ENCODE measurements at places on chromosomes 3 and 15.

DNA sequence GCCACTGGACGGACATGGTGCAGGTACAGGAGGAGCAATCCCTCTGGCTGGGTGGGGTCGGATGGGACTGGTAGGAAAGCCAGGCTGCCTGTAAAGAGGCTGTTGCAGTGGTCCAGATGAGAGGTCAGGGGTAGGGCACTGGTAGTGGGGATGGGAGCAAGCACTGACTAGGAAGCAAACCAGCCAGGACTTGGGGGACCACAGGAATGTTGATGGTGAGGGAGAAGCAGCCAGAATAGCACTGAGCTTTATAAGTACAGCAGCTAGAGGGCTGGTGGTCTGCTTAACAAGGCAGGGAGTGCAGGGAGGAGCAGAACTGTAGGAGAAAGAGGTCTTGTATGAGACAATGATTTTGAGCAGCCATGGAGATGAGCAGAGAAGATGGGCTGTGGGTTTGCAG is 38.7 kb upstream of the PTPN23 start:
- no peak for ATAC-seq

DNA sequence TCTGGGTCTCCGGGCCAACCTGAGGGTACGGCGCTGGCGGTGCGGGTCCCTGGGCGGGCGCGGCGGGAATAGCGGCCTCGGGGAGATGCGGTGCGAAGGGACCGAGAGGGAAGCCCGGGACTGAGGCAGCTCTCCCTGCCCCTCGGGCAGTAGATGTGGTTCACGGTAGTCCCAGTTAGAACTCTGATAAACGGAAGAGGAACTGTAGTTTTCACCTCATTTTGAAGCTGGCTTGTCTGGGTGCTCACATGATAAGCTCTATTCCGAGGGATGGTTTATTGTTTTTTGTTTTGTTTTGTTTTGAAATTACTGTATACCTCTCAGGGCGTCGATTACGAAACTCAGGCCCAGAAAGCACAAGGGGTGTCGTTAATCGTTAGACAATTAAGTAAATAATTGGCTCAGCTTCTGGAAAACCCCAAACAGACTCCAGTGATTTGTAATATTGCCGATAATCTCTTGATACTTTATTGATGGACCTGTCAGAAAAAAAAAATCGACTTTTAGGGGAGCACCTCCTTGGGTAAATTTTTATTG is 413 bp downstream of the NUSAP1 start:
- no peak for ATAC-seq

- no peak for ATAC-seq
Observed at GRCh38 chr3:47601281-47601680, 22.6 kb upstream of the CSPG5 start.

DNA sequence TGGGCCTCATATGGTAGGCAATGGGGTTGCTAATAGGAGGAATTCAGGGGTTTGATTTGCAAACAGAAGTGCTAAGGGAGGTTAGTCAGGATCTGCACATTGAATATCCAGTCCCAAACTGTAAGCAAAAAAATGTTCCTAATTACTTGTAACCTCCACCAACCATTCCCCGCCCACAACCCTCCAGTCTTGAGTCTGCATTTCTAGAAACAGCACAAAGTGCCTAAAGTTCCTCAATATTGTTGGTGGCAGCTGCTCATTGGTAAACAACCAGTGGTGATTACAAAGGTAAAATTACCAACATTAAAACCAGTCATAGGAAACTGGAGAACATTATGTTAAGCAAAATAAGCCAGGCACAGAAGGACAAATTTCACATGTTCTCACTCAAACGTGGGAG is 18.9 kb downstream of the HDC start:
- ATAC-seq: no peak

GRCh38 chr3:63296249-63296648 is 18.1 kb downstream of the SYNPR start:
- no peak for ATAC-seq

DNA sequence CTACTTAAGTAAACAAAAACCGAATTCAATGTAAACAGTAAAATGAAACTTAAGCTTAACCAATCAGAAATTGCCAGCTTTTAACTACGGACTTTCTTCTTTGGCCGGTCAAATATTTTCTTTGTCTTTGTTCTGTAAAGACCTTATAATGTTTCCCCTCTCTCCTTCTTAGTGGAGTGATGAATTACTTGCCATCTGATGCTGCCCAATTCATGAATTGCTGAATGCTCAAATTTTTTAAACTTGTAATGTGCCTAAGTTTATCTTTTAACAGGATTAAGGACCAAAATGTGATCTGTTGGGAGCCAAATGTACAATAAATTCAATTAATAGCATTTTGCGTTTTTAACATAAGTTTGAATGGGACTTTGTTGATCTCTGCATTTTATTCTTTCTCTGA is 345.8 kb upstream of the CBLB start:
- no peak for ATAC-seq

- no peak for ATAC-seq
Observed at GRCh38 chr15:75062706-75063105, 39.3 kb downstream of the PPCDC start.

GRCh38 chr3:31732548-31732947 is 199.8 kb downstream of the STT3B start:
- no peak for ATAC-seq

DNA sequence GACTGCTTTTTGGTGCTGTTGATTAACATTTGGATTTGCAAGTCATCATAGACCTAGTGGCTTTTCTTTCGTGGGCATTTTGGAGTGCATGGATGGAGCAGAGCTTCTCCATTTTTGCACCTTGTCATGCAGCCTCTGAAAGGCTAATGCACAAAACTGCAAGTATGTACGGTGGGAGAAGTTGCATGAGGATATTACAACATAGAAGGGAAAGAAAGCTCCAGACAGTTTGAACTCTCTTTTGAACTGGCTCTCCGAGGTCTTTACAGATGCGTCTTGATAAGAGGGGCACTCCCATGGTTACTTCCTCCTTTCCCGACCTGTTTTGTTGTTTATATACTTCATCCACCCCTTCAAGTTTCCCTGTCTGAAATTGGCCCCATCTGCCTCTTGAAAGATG is 147.1 kb upstream of the GBE1 start:
- no peak for ATAC-seq

DNA sequence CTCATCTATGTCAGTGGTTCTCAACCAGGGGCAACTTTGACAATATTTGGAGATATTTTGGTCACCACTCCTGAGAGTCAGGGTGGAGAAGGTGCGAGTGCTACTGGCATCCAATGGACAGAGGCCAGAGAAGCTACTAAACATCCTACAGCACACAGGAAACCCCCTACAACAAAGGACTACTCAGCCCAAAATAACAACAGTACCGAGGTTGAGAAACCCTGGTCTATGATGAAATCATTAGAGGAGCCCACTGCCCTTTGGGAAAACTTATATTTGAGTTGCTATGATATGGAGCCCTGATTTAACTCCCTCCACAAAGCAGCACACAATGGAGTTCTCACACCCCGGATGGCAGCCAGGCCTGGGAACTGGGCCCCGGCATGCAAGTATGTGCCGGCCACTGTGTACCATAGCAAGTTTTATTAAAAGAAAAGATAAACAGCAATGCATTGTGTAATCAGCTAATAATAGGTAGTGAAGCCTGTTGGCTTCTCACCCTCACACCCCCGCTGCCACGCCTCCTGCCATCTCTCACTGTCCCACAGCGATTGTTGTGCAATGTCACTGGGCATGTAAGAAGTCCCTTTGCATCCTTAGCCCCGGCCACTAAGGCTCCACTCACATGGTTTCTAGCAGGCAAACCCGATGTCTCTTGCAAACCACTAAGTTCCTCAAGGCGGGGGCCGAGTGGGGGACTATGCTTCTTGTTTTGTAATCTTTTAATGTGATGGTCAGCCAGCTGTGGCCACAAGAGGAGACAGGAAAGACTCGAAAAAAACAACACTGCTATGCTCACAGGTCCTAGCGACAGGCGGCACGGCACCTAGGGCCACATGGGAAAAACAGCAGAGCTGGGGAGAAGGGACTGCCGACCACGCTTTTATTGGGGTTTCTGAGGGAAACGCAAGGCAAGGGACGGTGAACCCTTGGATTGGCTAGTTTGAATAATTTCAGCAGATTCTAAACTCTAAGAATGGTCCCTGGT is 110.0 kb downstream of the AQP9 start:
- no peak for ATAC-seq

GRCh38 chr3:122513386-122514122 is 1.2 kb downstream of the KPNA1 start:
- ATAC-seq: no peak

Data from activated CD4-positive, CD25-positive, alpha-beta regulatory T cell treated with anti-CD3 and anti-CD28 coated beads, Interleukin-2, amount 50 U/mL, for 24 hours (primary cell).